ENCODE measurements at places on chromosomes 6 and 20.

GRCh38 chr6:164167873-164168405 lies 753.4 kb downstream of the QKI start:
- no peak for DNase-seq

DNA sequence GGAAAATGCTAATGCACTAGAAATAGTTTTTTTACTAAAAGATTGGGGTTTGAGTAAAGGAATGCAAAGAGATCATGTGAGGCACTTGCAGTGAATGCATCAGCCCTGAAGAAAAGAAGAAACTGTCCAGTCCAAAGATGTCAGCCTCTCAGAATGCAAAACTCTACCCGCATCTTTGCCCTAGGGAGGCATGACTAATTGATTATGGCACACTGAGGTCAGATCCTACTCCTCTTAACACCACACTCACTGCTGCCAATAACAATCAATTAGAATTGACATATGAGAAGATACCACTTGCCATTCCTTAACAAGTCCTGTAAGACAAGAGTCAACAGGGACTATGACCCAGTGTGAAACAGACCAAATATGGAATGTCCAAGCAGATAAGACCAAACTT lies 262.3 kb upstream of the PLN start:
- DNase-seq, result no peak

GRCh38 chr6:34630040-34630439 lies 66.5 kb downstream of the ILRUN start:
- DNase-seq, result no peak

- DNase-seq, result no peak
Observed at GRCh38 chr20:23139524-23139923, 53.4 kb upstream of the CD93 start.

GRCh38 chr20:62305149-62305764 lies 2.5 kb downstream of the ADRM1 start:
- no peak for DNase-seq

DNA sequence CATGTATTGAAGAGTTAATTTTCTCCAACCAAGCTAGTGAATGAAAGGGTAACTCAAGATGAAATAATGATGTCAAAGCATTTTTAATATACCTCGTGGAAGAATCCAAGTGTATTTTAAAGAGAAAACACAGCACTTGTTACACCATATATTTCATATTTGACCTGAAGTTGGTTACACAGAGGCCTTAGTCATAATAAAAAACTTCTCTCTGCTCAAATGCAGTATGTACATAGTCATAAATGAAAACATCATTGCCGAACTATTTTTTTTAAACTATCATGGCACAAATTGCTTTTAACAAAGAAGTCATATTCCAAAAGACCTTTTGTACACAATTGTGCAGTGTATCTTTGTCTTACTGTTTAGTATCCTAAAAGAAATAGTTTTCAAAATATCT lies 43.0 kb downstream of the BACH2 start:
- no peak for DNase-seq

GRCh38 chr20:54355631-54356280 lies 119.6 kb upstream of the DOK5 start:
- no peak for DNase-seq

GRCh38 chr6:71887744-71888230 lies 1.4 kb downstream of the RIMS1 start:
- DNase-seq, result no peak

DNA sequence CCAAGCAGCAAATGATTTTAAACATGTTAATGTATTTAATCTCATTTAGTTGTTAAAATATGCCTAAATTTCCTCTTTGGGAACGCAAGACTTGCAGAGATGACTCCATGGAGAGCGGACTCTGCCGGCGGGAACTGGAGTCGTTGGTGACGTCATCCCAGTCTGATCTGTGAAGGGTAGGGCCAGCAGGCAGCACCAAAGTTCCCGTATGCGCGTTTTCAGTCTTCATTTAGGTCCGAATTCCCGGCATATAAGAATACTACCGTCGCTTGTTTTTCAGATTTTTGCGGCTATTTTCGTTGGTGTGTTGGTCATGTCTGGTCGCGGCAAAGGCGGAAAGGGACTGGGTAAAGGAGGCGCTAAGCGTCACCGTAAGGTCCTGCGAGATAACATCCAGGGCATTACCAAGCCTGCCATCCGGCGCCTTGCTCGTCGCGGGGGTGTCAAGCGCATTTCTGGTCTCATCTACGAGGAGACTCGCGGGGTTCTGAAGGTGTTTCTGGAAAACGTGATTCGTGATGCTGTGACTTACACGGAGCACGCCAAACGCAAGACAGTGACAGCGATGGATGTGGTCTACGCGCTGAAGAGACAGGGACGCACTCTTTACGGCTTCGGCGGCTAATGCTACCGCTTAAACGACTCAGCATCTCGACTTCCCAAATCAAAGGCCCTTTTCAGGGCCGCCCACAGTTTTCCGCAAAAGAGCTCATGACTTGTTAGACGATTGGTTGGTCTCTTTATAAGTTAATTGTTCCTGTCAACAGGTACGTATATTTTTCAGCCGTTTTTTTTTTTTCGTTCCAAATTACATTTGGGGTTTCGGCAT lies 117.3 kb downstream of the HFE start:
- DNase-seq, result peak; percentile 90

DNA sequence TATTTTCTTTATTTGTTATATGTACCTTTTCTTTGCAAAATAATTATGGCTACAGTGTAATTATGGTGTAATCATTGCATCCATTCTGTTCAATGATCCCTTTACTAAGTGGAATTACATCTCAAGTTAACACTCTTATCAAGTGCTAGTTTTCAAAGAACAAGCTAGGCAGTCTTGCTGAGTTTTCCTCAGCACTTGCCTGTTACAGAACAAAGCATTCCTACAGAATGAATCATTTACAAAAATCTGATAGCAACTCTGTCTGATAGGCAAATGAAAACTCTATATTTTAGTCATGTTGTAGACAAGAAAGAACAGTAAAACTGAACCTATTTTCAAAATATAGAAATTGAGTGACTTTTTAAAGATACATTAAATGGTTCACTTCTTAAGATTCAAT lies 109.8 kb upstream of the POU3F2 start:
- DNase-seq, result no peak

- DNase-seq, result no peak
Observed at GRCh38 chr6:30776390-30777154, 32.2 kb upstream of the IER3 start.

DNA sequence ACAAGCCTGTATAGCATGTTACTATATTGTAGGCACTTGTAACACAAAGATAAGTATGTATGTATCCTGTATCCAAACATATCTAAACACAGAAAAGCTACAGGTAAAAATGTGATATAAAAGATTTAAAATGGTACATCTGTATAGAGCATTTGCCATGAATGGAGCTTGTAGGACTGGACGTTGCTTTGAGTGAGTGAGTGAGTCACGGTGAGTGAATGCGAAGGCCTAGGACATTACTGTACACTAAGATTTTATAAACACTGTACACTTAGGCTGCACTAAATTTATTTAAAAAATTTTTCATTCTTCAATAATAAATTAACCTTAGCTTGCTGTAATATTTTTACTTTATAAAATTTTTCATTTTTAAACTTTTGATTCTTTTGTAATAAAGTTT lies 136.9 kb downstream of the NKAIN2 start:
- no peak for DNase-seq

GRCh38 chr20:57330998-57331397 lies 1.4 kb downstream of the SPO11 start:
- DNase-seq, result no peak

GRCh38 chr6:44624936-44625573 lies 237.5 kb downstream of the CDC5L start:
- no peak for DNase-seq

DNA sequence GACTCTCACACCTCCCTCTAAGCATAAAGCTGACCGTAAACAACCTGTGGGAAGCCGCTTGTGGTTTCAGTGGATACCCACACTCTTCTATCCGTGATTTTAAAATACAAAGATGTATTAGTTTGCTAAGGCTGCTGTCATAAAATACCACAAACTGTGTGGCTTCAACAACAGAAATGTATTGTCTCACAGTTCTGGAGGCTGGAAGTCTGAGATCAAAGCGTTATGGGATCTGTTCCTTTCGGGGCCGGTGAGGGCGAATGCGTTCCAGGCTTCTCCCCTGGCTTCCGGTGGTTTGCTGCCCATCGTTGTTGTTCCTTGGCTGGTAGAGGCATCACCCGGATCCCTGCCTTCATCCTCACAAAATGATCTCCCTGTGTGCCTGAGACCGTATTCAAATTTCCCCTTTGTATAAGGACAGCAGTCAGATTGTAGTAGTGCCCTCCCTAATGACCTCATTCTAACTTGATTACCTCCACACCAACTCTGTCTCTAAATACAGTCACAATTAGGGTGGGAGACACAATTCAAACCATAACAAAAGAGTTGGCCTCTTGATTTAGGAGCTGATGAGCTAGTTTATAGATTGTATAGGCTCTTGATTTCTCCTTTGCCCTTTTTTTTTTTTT lies 210.6 kb upstream of the SOX4 start:
- DNase-seq, result no peak

DNA sequence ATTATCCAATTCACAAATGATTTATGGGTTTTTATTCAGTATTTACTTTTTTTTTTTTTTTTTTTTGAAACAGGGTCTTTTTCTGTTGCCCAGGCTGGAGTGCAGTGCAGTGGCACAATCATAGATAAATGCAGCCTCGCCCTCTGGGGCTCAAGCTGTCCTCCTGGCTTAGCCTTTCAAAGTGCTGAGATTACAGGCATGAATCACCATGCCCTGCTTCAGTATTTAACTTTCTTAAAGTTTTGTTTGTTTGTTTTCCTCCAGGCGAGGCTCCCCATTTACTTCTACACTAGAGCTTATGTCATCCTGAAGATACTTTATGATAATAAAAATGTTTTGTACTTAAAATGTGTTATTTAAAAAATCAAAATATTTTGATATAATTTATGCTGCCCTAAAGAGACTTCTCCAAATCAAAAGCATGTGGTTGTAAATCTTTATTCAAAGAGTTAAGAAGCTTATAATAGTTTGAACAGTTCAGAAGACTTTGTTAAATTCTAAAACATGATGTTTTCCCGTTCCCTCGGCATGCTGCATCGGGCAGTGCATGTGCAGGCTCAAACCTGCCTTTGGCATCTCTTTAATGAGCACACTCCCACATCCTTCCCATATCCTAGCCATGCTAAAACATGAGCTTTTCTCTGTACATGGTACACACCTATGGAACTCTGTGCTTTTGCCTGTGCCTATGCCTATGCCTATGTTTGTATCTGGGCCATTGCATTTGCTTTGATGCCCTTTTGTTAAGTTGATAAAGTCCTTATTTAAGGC lies 11.0 kb downstream of the SMPDL3A start:
- DNase-seq, result no peak

- no peak for DNase-seq
Observed at GRCh38 chr6:43782764-43783513, 12.9 kb downstream of the VEGFA start.

GRCh38 chr6:35487658-35488516 lies 9.0 kb downstream of the TEAD3 start:
- no peak for DNase-seq

DNA sequence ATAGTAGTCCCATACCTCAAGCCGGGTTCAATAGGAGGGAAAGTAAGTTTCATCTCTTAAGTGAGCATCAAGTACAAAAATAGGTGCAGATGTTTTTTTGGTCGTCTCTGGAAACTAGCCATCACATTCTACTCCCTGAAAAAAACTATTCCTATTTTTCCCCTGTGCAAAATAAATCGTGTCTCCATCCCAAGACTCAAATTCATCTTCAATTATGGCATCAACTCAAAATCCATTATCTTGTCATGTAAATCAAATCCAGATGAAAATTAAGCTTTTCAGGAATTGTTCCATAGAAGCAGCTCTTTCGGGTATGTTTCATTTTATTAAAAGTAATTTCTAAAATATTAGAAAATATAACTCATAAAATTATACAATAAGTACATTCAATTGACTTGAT lies 1368.4 kb downstream of the GRIK2 start:
- DNase-seq, result no peak

GRCh38 chr20:63009988-63010769 lies 3.4 kb upstream of the BHLHE23 start:
- peak; percentile 49 for DNase-seq

- DNase-seq, result no peak
Observed at GRCh38 chr20:15991279-15991678, 582.0 kb downstream of the KIF16B start.

- no peak for DNase-seq
Observed at GRCh38 chr6:64376394-64376793, 740.8 kb downstream of the PHF3 start.

DNA sequence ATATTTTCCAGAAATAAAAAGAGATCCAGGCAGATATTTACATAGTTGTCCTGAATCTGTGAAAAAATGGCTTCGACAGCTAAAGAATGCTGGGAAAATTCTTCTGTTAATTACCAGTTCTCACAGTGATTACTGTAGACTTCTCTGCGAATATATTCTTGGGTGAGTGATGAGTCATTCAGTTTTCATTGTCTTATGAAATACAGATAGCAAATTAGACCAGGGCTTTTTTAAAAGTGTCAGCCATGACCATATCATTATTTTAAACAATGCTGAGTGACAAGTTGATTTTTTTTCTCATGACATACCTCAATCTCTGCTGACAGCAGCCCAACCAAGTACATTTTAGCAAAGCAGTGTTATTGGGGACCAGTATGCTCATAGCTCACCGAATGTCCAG lies 32.8 kb downstream of the TSPYL4 start:
- DNase-seq, result no peak

DNA sequence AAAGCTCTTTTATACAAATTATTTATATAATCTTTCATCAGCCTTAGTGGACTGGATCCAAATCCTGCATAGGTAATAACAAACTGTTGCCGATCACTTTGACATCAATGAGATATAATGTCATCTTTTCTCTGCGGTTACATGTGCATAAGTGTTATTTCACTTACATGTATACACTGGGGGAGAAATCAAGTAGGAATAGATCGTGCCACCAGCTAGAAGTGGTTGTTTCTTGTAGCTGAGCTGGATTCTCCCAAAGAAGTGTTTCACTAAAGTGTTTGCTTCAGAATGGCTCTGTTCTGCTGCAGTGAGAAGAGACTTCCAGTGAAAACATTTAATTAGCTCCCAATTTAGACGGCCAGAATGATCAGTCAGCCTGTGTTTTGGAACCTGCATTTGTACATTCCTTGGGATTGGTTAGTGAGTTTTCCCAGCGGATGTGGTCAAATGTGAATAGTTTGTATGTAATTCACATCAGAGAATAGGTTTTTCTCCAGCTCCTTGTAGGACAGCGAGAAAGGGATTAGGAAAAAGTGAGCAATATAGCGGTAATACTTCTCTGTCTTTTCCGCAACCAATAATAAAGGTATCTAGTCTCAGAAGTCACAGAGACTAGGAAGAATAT lies 163.1 kb upstream of the CCN2 start:
- no peak for DNase-seq

DNA sequence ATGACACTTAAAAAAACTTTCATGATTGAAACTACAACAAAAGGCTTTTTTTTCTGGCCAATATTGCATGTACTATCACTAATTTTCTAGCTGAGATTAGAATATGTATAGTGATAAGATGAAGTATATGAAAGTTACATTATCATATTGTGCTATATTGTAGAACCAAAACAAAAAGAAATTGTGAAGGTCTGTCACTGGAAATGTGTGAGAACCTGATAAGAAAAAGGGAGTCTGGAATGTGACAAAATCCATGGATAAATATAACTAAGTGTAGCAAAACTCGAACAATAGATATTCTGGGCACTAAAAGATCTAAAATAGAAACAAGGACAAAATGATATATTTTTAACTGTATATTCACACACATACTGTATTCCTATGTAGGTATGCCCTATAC lies 36.7 kb upstream of the FAM135A start:
- no peak for DNase-seq

GRCh38 chr20:37267667-37268313 lies 6.2 kb upstream of the GHRH start:
- DNase-seq, result no peak

All from stimulated activated naive B cell treated with anti-CD40 and anti-IgM and Interleukin-4, amounts not matched to agents 10 μg/mL and 1 μg/mL and 100 μg/mL, for 72 hours (primary cell).